ENCODE measurements at places on chromosomes 7 and 10. TPM values are rescaled to one million over a fixed set of nuclear protein-coding genes. Genes with fewer than 3 reads are reported as not detected.

TMEM254 gene
- 13.5 TPM for total RNA-seq

C7orf57 gene
- not detected for total RNA-seq

- DNase-seq = no peak
- no peaks in the 10 kb centered on the region for H3K4me1 ChIP-seq
- peaks cover 9% of the 10 kb centered on the region for H3K36me3 ChIP-seq
- H3K27me3 ChIP-seq = peaks cover 3% of the 10 kb centered on the region
- H3K27ac ChIP-seq = no peak overlapping the region
- no peak overlapping the region for H3K4me3 ChIP-seq
These were observed 563.6 kb downstream of the TCERG1L start for GRCh38 chr10:130747946-130748345.

GRCh38 chr10:71036297-71036966 lies 148.1 kb upstream of the PCBD1 start:
- DNase-seq = no peak
- H3K27me3 ChIP-seq = peaks cover 9% of the 10 kb centered on the region
- peaks cover 5% of the 10 kb centered on the region for H3K36me3 ChIP-seq
- peaks cover 4% of the 10 kb centered on the region for H3K4me1 ChIP-seq
- H3K27ac ChIP-seq = no peak overlapping the region

DNA sequence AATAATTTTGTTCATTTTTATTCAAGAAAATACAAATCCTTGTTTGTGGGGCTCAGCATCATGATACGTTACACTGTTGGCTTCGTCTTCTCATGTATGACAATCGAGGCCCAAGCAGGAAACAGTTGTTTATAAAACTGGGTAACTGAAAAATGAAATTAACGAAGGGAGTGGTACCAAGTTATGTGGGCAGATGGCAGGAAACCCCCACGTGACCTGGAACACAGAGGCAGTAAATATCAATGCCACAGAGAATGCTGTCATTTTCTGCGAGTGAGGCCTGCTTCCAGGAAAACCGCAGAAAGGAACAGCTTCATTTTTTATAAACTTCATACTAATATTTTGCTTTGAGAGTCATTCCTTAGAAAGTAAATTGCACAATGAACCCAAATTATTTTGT lies 201.0 kb upstream of the ADARB2 start:
- no peak overlapping the region for H3K27ac ChIP-seq
- peaks cover 6% of the 10 kb centered on the region for H3K36me3 ChIP-seq

GRCh38 chr10:88246675-88247074 lies 336.4 kb downstream of the RNLS start:
- H3K4me1 ChIP-seq = no peaks in the 10 kb centered on the region
- H3K27me3 ChIP-seq = no peaks in the 10 kb centered on the region
- no peaks in the 10 kb centered on the region for H3K36me3 ChIP-seq
- no peak overlapping the region for H3K27ac ChIP-seq
- no peak for DNase-seq
- H3K4me3 ChIP-seq = no peak overlapping the region

TRIM50 gene
- total RNA-seq = not detected

GRCh38 chr7:127890726-127891125 lies 140.5 kb downstream of the LRRC4 start:
- no peaks in the 10 kb centered on the region for H3K36me3 ChIP-seq
- peaks cover 44% of the 10 kb centered on the region for H3K4me1 ChIP-seq
- DNase-seq = no peak
- H3K27ac ChIP-seq = no peak overlapping the region

DNA sequence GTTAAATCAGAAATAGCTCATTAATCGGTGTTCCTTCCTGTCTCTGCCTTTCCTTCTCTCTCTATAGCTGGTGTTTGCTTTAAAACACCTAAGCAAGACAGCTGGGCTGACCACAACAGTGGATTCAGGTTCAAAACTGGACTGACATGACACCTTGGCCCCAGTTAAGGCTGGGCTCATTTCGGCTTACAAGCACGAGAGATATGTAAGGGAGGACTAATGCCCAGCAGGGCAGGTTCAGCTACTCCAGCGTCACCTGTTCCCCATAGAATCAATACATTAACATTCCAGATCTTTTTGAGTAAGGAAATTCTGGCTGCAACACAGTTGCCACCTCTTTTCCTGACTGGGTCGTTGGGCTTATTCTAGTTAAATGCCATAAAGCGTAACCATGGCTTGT lies 323.0 kb upstream of the AOAH start:
- H3K27ac ChIP-seq = no peak overlapping the region
- H3K4me3 ChIP-seq = no peak overlapping the region
- H3K4me1 ChIP-seq = peaks cover 20% of the 10 kb centered on the region
- DNase-seq = no peak

DNA sequence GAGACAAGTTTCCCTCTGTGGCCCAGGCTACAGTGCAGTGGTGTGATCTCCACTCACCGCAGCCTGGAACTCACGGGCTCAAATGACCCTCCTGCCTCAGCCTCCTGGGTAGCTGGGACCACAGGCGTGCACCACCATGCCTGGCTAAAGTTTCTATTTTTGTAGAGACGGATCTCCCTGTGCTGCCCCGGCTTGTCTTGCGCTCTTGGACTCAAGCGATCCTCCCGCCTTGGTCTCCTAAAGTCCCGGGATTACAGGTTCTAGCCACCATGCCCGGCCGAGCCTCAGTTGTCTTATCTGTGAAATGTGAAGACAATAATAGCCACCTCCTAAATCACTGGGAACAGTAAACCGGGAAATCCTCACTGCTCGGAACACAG lies 88.1 kb downstream of the FOXL3 start:
- no peaks in the 10 kb centered on the region for H3K36me3 ChIP-seq
- H3K4me1 ChIP-seq = no peaks in the 10 kb centered on the region
- H3K27ac ChIP-seq = peak overlapping the region; percentile 17
- peaks cover 6% of the 10 kb centered on the region for H3K27me3 ChIP-seq

DNA sequence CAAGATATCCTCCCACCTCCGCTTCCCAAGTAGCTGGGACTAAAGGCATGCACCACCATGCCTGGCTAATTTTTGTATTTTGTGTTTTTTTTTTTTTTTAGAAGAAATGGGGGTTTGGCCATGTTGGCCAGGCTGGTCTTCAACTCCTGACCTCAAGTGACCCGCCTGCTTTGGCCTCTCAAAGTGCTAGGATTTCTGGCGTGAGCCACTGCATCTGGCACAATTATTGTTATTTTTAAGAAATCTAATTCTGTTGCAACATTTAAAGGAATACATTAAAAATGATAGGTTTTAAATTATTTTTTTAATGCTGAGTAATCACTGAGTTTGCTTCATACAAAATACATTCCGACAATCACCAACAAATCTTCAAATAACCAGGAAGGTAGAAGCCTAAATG lies 178.1 kb upstream of the SEMA3E start:
- H3K27ac ChIP-seq = no peak overlapping the region
- no peak overlapping the region for H3K4me3 ChIP-seq
- no peaks in the 10 kb centered on the region for H3K4me1 ChIP-seq
- no peaks in the 10 kb centered on the region for H3K36me3 ChIP-seq
- peaks cover 2% of the 10 kb centered on the region for H3K27me3 ChIP-seq
- DNase-seq = no peak

LDB3 gene
- 92.0 TPM for total RNA-seq

GRCh38 chr10:117663750-117664149 lies 121.2 kb downstream of the EMX2 start:
- H3K27ac ChIP-seq = no peak overlapping the region
- peaks cover 3% of the 10 kb centered on the region for H3K36me3 ChIP-seq
- peaks cover 7% of the 10 kb centered on the region for H3K27me3 ChIP-seq
- no peak for DNase-seq

DNA sequence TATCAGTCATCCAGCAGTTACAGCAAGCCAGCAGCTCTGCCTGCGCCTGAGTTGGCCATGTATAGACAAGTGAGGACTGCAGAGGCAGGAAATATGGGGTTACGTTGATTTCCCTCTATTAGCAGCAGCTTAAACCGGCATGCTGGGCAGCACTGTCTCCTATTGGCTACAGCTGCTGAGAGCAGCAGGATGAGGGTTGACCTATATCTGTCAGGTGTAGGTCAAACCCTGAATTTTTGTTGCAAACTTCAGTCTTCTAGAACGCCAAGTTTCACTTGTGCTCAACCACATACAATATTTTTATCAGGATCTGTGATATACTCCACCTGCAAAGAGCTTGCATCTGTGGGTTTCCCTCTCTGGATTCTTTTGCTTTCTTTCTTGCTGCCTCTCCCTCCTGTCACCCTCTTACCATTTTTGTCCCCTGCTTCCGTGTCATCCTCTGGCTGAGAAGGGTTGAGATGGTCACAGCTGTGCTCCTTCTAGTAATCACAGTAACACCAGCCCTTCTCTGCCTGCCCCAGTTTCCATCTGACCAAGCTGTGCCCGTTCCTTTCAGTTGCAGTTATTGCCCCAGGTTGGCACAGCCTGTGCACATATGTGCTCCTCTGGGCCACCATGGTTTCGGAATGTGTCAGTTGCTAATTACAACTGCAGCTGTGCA lies 23.8 kb upstream of the GLCCI1 start:
- peaks cover 6% of the 10 kb centered on the region for H3K27me3 ChIP-seq
- H3K27ac ChIP-seq = peak overlapping the region; percentile 77
- peak; percentile 37 for DNase-seq

DNA sequence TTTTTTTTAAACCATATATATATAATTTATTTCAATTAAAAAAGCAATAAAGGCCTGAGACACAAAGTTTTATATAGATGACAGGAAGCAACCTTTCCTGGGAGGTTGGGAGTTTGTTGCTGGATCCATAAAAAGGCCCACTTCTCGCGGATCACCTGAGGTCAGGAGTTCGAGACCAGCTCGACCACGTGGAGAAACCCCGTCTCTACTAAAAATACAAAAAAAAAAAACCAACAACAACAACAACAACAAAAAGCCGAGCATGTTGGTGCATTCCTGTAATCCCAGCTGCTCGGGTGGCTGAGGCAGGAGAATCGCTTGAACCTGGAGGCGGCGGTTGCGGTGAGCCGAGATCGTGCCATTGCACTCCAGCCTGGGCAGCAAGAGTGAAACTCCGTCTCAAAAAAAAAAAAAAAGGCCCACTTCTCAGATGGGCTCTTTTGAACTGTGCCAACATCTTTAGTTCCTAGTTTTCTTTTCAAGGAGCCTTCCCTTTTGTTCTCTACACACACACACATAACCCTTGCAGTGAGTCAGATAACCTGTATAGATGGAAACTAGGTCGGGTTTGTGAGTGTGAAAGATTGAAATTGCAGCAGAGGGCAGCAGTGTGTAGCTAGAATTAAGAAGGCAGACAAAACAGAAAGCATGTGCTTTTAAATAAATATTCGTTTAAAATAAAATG lies 1.2 kb upstream of the SMNDC1 start:
- peak overlapping the region; percentile 87 for H3K4me3 ChIP-seq
- H3K36me3 ChIP-seq = no peaks in the 10 kb centered on the region
- peaks cover 7% of the 10 kb centered on the region for H3K4me1 ChIP-seq
- peaks cover 1% of the 10 kb centered on the region for H3K27me3 ChIP-seq

- H3K4me3 ChIP-seq = no peak overlapping the region
- H3K4me1 ChIP-seq = peaks cover 21% of the 10 kb centered on the region
- peaks cover 9% of the 10 kb centered on the region for H3K36me3 ChIP-seq
- H3K27me3 ChIP-seq = peaks cover 4% of the 10 kb centered on the region
- H3K27ac ChIP-seq = no peak overlapping the region
These were observed 76.5 kb downstream of the CHST15 start for GRCh38 chr10:124016804-124017375.

DNA sequence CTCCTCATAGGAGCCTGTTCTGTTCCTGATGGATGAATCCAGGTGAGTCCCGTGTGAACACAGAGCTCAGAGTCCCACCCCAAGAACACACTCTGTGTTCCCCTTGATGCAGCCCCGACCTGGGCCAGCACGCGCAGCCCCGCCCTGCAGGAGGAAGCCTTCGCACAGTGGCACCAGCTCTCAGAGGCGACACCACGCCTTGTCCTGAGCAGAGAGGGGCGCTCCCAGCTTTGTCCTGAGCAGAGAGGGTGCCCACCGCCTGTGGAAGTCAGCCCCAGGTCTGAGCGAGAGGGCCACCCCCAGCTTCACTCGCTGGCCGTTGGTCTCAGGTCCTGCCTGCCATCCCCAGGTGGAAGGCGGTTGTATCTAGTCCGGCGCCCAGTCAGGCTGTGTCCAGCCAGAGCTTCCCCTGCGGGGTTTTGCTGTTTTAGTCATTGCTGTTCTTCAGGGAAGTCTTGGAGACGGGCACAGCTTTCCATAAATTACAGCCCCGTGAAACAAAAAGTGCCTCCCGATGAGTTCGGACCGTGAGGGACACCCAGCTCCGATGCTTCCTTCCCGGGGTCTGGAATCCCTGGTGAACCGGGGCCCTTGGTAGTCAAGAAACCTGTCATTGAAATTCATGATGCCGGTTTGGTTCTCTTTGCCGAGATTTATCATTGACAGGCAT lies 43.6 kb downstream of the NKX6-2 start:
- no peak overlapping the region for H3K4me3 ChIP-seq
- H3K36me3 ChIP-seq = no peaks in the 10 kb centered on the region
- no peak overlapping the region for H3K27ac ChIP-seq
- no peak for DNase-seq
- H3K27me3 ChIP-seq = peaks cover 3% of the 10 kb centered on the region

DNA sequence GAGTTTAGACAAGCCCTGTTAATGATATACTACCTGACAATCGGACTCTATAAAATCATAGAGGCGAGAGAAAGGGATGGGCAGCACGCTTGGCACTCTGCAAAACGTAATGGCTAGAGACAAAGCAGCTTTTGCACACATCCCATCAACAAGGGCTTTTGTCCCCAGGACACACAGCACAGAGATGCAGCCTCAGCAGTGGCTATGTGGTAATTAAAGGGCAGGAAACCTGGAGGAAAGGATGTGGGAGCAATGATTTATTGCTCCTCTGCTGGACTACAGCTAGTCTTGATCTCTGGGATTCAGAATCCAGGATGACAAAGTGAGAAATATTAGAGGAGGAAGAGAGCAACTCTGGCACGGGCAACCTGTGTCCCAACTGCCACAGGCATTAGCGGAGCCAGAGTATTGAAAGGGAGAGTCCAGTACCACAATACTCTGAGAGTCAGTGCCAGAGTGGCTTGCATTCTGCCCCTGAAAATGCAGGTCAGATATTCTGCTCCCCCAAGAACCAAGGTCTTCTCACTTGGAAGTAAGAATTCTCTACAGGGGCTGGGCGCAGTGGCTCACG lies 96.5 kb downstream of the ARMH3 start:
- peaks cover 6% of the 10 kb centered on the region for H3K36me3 ChIP-seq
- no peak for DNase-seq
- peaks cover 10% of the 10 kb centered on the region for H3K4me1 ChIP-seq
- no peaks in the 10 kb centered on the region for H3K27me3 ChIP-seq
- no peak overlapping the region for H3K27ac ChIP-seq

- no peak overlapping the region for H3K27ac ChIP-seq
- H3K4me3 ChIP-seq = no peak overlapping the region
- H3K36me3 ChIP-seq = no peaks in the 10 kb centered on the region
- no peak for DNase-seq
These were observed 853.1 kb downstream of the REEP3 start for GRCh38 chr10:64374346-64374745.

- DNase-seq = no peak
- no peak overlapping the region for H3K4me3 ChIP-seq
- no peak overlapping the region for H3K27ac ChIP-seq
- H3K4me1 ChIP-seq = peaks cover 42% of the 10 kb centered on the region
These were observed 96.5 kb downstream of the KAT6B start for GRCh38 chr10:74922921-74923320.

DNA sequence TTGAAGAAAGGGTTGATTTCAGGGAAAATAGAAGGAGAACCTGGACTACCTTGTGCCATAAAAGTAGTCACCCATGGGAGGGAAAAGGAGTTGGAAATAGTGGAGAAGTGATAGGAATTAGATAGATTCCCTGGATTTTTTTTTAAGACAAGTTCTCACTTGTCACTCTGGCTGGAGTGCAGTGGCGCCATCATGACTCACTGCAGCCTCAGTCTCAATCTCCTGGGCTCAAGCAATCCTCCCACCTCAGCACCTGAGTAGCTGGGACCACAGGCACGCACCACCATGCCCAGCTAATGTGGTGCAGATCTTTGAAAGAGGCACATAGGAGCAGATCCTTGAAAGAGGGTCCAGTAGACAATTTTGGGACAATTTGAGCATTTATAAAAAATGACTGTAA lies 9.5 kb upstream of the BLNK start:
- no peak for DNase-seq
- peaks cover 3% of the 10 kb centered on the region for H3K27me3 ChIP-seq
- no peaks in the 10 kb centered on the region for H3K4me1 ChIP-seq
- no peak overlapping the region for H3K27ac ChIP-seq

PHF14 gene
- total RNA-seq = 90.1 TPM

Measured in glutamatergic neuron (in vitro differentiated cells).